ENCODE measurements at places on chromosomes 3 and 15.

DNA sequence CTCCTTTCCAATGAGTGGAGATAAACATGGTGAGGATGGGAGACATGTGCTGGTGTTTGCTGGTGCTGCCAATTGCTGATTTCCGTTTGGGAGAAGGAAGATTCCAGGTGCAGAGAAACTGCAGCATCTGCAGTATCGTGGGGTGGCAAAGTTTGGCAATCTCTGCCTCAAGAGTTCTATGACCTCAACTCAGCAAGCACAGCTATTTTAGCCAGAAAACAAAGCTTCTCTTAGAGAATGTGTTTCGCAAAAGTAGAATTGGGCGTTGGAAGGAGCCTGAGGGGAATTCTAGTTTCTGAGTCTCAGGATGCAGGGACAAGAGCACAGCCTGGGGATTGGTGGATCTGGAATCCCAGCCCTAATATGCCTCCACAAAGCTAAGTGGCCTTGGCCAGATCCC, 18.2 kb upstream of the SHC4 start:
- no peak for DNase-seq

- no peak for DNase-seq
Observed at GRCh38 chr15:75446151-75446550, 5.3 kb downstream of the SIN3A start.

- no peak for DNase-seq
Observed at GRCh38 chr15:65217526-65218482, 6.5 kb upstream of the CILP start.

GRCh38 chr15:27635916-27636315, 463.2 kb downstream of the OCA2 start:
- no peak for DNase-seq

- DNase-seq, result no peak
Observed at GRCh38 chr3:194579091-194579606, 54.1 kb downstream of the TMEM44 start.

DNA sequence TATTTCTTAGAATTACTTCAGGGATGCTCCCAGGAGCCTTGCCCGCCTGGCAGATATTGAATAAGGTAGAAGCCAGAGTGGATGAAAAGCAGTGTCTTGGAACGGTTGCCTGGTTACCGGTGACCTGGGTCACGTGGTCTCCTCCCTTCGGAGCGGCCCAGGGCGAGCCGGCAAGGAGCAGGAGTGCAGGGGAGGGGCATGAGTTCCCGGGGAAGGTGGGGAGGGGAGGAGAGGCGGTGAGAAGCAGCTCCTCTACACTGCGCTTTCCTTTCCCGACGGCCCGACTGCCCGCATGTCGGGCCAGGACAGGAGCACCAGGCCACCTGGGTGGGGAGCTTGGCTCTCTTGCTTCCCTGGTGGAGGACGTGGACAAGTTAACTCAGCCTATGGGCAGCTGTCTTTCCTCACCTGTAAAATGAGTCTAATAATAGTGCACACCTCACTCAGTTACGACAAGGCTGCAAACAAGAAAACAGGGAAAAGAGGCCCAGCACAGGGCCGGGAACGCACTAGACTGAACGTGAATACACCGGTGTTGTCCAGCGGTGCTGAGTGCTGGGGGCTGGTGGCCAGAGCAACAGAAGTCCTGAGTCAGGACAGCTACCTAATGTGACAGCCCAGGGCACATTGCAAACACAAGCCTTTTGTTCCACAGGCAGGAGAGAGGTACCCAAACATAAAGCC, 198.3 kb downstream of the ADAMTS9 start:
- DNase-seq, result no peak

- no peak for DNase-seq
Observed at GRCh38 chr3:151962912-151963311, 89.5 kb downstream of the SUCNR1 start.

Data from T47D (cell line).